Articular chondrocyte of knee joint (primary cell): ENCODE measurements at places on chromosomes 3 and 15. TPM values are rescaled to one million over a fixed set of nuclear protein-coding genes. Genes with fewer than 3 reads are reported as not detected.

IQCF5 gene
- total RNA-seq = not detected in 2 replicates

RFT1 gene
- 17.9 and 22.4 TPM in 2 replicates for total RNA-seq

TLR9 gene
- 0.13 TPM in 1 of 2 replicates, not detected in the other for total RNA-seq

DUOX2 gene
- total RNA-seq = under 0.01 TPM in 1 of 2 replicates, not detected in the other
